Endodermal cell (in vitro differentiated cells): ENCODE measurements at places on chromosomes 11 and 22.
A peak's percentile ranks its signal among the peaks of the same experiment; 100 is the strongest.

- DNase-seq = no peak
Measured at GRCh38 chr11:117117681-117118080, 19.5 kb upstream of the SIK3 start.

- peak; percentile 45 for DNase-seq
Measured at GRCh38 chr22:50698546-50698945, 25.9 kb downstream of the SHANK3 start.

DNA sequence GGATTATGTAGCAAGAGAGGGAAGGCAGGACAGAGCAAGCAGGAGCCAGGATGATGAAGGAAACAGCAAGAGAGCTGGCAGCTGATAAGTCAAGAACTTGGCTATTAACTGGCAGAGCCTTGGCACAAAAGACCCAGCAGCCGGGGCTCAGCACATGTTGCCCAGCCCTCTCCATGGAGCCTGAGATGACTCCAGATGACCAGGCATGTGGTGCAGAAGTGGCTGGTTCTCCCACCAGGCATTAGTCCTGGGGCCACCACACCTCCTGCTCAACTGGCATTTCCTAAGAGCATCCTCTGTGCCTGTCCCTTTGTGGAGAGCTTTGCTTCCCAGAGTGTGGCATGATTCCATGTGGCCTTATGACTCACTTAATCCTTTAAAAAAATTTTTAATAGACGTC, 522.6 kb downstream of the MN1 start:
- DNase-seq = no peak

GRCh38 chr11:99277281-99277680, 256.5 kb downstream of the CNTN5 start:
- DNase-seq = no peak

- DNase-seq = peak; percentile 97
Measured at GRCh38 chr11:3160252-3161031, 4.7 kb downstream of the OSBPL5 start.

DNA sequence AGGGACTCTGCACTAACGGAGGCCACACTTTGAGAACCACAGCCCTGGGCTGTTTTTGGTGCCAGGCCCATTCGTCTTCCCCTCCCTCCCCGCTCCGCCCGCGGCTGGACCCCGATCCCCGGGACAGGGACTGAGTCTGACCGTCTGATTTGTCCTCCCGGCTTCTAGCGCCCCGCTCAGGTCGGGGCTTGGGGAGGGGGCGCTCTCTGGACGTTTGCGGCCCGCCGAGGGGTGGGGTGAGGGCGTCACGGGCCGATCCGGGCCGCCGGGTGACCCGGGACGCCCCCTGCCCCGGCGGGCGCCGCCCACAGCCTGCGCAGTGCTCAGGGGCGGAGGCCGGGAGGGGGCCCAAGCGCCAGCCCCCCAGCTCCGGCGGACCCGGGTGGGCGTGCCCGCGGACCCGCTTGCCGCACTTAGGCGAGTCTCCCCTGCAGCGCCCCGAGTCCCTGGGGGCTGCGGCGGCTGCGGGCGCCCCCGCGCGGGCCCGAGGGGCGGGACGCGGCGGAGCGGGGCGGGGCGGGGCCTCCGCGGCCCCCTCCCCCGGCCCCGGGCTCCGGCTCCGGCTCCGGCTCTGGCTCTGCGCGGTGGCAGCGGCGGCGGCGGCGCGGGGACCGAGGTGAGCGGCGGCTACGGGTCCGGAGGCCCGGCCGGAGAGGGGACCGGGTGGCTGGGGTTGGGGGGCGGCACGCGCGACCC, 33.7 kb upstream of the PRR5 start:
- DNase-seq = peak; percentile 87

- peak; percentile 50 for DNase-seq
Measured at GRCh38 chr11:118572981-118573550, 857 bp downstream of the ARCN1 start.
